ENCODE measurements at places on chromosomes 16 and 17.

DNA sequence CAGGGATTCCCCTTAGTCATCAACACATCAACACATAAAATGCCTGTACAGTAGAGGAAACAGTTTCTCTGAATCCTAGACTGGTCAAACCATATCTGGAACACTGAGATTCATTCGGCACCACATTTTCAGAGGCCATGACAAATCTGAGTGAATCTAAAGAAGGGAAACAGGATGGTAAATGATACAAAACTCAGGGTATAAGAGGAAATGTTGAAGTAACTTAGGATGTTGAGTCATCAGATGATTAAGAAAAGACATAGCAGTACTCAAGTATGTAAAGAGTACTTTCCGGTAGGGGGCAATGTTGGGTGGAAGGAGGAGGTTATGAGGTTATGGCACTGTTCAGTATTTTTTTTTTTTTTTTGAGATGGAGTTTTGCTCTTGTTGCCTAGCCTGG lies 358.5 kb upstream of the PMFBP1 start:
- DNase-seq = no peak

GRCh38 chr16:85819245-85819644 lies 19.8 kb downstream of the COX4I1 start:
- DNase-seq = peak; percentile 83

GRCh38 chr17:70956726-70957125 lies 787.4 kb downstream of the KCNJ2 start:
- DNase-seq = no peak

GRCh38 chr17:49820773-49821172 lies 27.1 kb downstream of the TAC4 start:
- no peak for DNase-seq

DNA sequence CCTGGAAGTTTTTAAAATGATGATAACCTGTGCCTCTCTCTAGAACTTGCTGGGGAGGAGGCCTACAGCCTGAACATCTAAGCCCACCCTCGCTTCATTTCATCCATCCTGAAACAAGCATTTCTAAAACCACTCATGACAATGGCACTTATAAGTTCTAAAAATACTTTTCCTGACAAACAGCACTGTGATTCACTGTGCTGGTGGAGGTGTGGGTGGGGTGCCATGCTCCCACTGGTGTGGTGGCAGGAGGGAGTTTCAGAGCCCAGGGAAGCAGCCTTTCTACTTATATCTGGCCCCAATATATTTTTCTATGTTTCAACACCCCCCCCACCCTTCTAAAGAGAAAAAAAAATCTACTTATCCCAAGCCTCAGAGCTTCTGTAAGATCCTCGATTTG lies 52.6 kb downstream of the RAB11FIP4 start:
- no peak for DNase-seq

GRCh38 chr17:19310151-19310550 lies 52.4 kb downstream of the B9D1 start:
- no peak for DNase-seq

GRCh38 chr17:41731836-41732235 lies 2.6 kb downstream of the HAP1 start:
- DNase-seq = no peak

- DNase-seq = no peak
Observed at GRCh38 chr17:38498353-38498752, 70.1 kb downstream of the ARHGAP23 start.

DNA sequence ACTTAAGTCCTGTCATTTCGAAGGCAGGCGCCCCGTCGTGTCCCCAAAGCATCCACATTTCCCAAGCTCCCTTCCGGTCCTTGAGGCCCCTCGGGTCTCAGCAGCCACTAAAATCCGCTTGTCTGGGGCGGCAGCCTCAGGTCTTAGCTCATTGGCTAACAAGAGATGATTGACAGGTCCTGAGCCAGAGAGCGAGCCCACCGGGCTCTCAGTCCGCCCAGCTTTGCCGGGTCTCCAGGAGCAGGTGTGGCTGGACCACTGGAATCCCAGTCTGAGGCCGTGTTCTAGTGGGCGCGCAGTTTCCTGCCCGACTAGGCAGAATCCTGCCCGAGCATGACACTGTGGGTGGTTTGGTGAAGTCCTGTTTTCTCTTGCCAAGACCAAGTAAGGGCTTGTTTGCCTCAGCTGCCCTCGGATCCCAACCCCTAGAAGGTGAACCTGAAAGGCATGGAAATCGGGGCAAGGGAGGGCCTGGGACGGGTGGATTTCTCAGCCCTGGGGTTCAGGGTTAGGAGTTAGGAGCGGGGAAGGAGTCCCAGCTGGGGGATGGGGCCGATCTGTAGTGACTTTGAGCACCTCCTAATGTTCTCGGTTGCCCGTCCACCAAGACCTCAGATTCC lies 42.8 kb downstream of the MRC2 start:
- DNase-seq = peak; percentile 80

- no peak for DNase-seq
Observed at GRCh38 chr17:79997011-79997660, 38.5 kb downstream of the TBC1D16 start.

DNA sequence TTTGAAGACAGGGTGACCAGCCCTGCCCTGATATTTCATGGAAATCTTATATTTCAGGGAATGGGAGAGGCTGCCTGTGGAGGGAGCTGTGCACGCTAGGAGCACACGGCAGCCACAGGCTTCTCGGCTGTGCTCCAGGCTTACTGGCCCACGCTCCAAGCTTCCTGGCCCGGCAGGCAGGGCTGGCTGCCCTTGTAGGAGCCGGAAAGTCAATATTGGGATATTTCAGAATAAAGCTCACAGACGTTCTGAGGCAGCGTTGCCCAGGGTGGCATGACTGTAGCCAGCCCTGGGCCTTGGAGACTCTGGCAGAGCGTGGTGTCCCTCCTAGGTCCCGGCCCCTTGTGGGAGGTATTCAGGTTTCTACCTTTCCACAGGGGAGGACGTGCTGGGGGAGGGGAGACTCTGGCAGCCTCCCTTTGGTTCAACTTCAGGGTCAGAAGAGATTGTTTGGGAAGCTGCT lies 95.6 kb downstream of the NPIPB11 start:
- no peak for DNase-seq

DNA sequence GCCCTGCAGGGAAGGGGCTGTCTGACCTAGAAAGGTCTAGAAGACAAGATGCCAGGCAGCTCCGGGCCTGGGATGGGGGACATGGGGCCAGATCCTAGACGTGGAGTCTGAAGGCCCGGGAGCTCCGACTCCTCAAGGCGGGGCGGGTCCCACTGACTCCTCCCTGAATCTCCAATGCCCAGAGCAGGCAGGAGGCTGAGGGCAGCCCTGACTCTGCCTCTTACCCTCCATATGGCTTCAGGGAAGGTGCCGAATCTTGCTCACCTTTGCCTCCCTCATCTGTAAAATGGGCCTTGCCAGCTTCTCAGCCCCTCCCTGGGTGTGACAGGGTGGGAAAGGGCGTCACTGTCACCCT lies 14.8 kb downstream of the VASN start:
- no peak for DNase-seq

DNA sequence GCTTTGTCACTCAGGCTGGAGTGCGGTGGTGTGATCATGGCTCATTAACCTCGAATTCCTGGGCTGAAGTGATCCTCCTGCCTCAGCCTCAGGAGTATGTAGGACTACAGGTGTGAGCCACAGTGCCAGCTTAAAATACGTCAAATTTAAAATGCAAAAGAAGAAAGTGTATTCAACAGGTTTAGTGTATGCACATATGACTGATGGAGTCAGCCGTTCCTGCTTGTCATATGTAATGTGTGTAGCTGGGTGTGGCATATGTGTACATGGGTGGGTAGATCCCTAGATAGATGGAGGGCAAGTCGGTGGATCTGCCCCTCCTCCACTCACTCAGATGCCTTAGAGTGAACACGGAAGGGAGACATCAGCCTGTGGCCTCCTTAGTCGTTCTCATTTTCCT lies 111.0 kb downstream of the RPTOR start:
- no peak for DNase-seq

DNA sequence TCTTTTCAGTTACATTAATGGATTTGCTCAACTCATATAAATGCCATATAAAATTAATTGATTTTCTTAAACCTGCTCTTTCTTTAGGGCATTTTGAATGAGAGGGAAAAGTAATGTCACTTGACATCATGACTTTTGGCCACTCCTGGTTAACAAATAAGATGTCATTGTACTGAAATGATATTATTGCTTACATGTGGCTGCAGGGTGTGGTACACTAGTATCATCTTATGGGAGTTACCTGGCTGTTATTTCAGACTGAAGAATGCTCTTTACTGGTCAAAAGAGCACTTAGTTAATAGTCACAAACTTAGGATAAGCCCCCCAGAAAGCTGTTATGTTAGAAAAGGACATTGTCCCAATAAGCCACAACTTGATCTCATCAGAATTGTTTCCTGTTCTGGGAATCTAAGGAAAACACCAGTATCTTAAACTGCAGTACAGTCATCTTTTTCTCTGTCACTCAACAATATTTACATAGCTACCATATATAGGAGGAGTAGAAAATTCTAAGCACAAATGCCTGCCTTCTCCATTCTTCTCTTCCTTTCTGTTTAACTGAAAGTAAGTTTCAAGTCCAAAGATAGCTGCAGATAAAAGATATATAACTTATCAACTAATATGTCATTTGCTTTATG lies 53.9 kb upstream of the MRC2 start:
- no peak for DNase-seq

DNA sequence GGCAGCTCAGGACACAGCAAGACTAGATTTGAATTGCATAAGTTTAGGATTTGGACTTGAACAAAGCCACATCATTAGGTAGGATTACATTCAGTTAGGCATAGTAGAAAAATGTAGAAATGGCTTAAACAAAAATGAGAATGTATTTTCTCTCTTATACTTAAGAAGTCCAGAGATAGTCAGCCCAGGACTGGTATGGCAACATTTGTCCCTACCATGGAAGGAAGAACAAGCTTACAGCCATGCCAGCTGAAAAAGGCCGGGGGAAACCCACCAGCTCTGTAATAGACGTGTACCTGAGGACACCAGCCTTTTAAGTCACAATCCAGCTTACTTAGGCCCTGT lies 11.2 kb upstream of the TMIGD1 start:
- no peak for DNase-seq

- peak; percentile 60 for DNase-seq
Observed at GRCh38 chr16:50467943-50468748, 80.0 kb upstream of the NKD1 start.

DNA sequence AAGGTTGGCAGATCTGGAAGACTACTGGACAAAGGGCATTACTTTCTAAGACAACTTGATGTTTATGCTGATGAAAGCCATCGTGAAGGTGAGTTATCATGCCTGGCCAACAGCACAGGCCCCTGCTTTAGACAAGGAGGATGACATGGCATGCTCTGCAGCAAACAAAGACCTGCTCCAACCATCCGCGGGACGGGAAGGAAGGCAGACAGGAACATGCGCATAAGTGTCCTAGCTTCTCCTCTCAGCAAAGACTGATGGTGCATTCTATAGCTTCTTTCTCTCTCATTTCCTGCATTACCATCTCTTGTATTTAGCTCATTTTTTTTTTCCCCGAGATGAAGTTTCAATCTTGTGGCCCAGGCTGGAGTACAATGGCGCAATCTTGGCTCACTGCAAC lies 5.4 kb downstream of the NPLOC4 start:
- DNase-seq = no peak

GRCh38 chr17:72942579-72942978 lies 149.9 kb downstream of the SLC39A11 start:
- no peak for DNase-seq

DNA sequence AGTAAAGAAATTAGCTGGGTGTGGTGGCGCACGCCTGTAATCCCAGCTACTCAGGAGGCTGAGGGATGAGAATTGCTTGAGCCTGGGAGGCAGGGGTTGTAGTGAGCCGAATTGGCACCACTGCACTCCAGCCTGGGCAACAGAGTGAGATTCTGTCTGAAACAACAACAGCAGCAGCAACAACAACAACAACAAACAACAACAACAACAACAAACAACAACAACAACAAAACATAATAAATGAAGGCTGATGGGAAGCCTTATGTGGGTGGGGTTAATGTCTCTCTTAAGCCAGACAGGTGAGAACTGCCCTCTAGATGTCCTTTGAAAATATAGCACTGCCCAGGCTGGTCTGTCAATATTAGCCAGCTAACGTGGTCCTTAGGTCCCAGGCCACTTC lies 107.3 kb downstream of the MSI2 start:
- no peak for DNase-seq

DNA sequence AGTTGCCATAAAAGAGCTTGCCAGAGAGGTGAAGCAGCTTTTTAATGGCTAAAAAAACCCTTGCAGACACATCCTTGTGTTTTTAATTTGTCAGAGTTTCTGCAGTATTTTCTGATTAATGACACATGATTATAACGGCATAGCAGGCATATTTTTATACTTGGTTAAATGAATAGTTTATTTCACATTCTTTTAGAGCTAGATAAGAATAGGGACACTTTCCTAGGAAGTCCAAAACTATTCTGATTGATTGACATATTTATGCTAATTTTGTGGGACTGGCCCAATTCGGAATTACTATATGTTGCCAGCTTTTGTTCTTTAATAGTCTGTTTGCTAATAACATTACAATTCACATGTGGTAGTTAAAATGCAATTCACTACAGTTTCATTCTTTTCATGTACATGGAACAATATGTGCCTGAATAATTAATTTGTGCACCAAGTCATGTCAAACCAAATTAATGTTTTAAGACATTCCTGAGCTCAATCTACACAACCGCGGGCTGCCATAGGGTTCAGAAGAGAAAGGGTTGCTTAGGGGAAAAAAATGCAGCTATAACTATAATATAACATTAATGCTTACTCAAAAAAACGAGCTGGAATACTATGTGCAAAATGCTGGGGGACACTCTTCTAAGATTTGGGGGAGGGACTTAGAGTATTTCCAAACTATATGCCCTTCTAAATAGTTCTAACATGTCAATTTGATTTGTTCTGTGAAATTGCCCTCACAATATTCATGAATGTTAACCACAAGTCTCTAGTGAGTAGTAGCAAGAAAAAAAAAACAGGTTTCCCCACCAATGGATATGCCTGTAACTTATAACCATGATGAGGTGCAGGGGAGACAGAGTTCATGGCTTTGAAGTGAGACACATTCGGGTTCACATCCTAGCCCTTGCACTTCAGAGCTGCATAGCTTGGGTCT lies 305.4 kb downstream of the CEP112 start:
- peak; percentile 33 for DNase-seq

DNA sequence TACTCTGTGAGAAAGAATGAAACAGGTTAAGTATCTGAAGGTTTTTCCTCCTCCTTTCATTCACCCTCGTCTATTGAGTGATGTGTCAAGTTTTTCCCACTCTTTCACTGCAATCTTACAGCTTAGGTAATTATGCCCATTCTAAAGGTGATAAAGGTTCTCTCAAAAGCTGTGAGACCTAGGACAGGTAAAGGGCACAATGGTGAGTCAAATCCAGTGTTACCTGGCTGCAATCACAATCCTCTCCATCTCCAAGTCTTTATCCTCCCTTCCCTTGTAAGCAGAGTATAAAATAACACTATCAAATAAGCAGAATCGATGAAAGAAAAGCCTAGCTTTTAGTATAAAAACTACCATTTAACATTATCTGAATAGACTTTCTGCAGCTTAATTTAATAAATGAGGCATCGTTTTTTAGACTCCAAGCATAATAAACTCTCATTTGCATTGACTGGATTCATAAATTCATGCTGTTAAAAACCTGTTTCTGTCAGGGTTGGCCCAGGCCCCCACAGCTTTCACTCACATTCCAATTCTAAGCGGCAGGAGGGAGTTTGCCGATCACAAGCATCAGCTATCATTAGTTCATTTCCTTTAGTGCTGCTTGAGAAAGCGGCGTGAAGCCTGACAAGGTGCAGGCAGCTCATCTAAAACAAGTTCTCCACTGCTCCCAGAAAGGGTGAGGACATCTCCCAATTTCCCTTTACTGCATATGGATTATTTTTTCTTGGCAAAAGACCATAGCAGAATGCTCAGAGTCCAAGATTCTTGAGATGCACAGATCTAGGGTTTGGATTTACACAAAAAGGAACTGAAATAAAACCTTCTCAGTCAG lies 67.8 kb downstream of the CDH8 start:
- no peak for DNase-seq

- DNase-seq = no peak
Observed at GRCh38 chr16:30925632-30925987, 2.2 kb downstream of the FBXL19 start.
